ENCODE measurements at places on chromosomes 7 and 10.

GRCh38 chr10:91698258-91698657, 65.4 kb upstream of the PPP1R3C start:
- DNase-seq: no peak

DNA sequence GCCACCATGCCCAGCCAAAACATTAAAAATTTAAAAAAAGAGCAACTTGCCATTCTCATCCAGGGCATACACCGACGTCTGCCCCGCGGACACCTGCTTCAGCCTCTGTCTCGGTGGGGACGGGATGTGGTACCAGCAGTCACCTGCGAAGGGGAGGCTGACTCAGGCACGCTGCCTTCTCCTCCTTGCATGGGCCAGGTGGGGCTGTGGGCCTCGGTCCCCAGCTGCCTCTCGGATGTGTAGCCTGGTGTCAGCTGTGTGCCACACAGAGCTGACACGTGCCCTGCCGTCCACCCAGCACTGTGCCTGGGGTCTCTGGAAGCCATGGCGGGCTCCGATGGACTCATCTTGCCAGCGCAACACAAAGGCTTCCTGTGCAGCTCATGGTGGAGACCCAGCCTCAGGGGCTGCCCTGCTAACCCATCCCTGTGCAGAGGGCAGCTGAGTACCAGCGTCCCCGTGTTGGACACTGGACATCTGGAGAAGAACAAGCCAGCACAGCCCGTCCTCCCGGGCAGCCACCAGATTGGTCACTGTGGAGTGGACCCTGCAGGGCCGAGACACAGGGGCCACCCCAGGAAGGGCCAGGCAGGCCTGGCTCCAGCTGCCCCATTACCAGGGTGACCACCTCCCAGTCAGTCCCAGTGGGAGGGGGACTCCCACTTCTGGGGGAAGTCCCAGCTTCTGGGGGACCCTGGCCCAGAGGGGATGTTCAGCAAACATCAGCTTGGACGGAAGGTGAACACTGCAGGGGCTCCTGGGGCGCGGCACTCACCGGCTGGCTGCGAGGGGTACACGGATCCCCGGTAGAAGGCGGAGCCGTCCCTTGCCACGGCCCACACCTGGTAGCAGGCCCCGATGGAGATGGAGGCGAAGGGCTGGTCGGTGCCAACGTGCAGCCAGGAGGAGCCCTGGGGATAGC, 10.6 kb downstream of the BHLHA15 start:
- DNase-seq: no peak

DNA sequence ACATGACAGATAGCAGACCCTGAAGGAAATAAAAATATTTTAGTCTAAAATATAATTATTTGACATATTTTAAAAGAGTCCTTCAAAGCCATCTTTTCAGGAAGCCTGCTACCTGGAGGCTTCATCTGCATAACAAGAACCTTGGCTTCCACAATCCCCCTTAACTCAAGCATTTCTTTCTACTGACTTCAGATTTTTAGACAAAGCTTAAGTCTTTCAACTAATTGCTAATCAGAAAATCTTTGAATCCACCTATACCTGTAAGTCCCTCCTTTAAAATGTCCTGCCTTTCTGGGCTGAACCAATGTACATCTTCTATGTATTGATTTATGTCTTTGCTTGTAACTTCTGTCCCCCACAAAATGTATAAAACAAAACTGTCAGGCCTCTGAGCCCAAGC, 23.5 kb upstream of the PRF1 start:
- DNase-seq: no peak

DNA sequence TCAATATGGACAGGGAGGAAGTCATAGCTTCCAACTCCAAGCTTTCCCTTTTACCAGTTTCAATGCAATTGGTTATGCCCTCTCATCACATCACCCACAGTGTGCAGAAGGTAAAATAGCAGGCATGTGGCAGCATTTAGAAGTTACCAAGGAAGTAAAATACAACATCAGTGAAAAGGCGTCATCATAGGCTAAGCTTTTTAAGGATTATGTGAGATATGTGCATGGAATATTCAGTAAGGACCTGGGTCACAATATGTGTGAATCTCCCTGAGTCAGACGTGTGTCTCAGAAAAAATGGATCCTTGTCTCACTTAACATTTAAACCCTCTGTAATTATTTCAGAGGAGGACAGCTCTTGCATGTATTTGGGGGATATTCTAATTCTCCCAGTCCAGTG, 522.8 kb upstream of the POM121L12 start:
- no peak for DNase-seq

GRCh38 chr10:47286116-47286505, 13.9 kb upstream of the GDF10 start:
- no peak for DNase-seq

DNA sequence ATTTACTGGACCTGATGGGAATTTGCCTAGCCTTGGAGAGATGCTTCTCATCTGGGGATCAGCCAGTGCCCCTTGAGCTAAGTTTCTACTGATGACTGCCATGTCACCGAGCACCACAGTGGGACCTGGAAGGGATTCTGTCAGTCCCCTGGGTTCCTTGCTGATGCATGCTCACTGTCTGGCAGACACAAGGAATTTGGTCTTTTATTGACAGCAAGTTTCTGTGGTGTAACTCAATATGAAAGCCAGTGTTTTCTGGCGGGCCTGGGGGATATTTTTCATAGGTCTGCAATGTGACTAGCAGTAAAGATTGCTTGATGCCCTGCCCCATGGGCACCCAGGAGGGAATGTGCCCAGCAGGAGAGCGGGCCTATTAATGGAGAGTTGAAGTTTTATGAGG, 30.7 kb downstream of the MAP3K8 start:
- DNase-seq: no peak

DNA sequence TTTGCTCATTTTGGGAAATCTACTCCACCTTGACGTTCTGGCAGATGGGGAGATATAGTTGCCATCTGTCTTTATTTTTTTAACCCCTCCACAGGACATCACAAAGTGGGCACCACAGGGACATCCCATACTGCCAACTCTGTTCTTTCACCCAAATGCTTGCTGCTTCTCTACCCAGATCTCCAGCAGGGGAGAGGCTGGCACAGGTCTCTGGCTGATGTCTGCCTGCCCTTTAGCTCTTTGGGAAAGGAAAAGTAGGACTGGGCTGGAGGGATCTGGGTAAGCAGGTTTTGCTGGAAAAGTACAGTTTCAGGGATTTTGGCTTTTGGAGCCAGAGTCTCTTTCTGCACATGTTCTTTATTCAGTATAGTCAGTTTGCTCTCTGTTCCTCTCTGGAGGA, 156.7 kb downstream of the ANLN start:
- DNase-seq: peak; percentile 47

GRCh38 chr7:87510411-87510875, 35.0 kb upstream of the ABCB4 start:
- DNase-seq: no peak

GRCh38 chr10:63137306-63137705, 4.2 kb downstream of the NRBF2 start:
- DNase-seq: no peak

GRCh38 chr7:50359258-50359994, 54.9 kb downstream of the IKZF1 start:
- DNase-seq: no peak

- peak; percentile 77 for DNase-seq
Observed at GRCh38 chr7:101519324-101520023, 109.6 kb downstream of the MYL10 start.

DNA sequence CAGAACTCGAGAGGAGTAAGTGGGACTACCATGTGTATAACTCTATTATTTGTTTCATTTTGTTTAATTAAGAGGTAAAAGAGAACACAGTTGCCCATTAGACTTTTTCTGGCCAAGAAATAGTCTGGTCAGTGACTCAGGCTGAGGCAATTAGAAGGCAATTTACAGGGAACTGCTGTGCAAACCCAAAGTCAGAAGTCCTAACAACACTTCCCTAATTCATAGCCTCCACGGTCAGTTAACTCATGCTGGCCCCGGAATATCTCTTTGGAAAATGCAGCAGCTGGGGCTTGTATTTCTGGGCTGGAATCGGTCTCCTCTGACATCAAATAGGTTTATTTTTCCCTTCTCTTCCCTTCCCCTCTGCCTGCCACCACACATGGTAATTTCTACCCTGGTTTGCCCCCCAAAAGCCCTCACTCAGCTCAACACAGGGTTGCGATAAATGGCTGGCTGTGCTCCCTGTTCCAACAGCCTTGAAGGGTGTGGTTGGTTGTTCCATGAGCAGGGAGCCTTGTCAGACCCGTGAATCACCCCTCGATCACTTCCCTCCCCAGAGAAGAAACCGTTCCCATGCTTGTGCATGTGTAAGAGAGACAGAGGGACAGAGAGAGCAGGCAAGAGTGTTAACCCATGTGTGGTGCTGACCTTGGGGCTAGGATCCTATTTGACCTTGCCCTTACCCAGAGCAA, 5.3 kb downstream of the SH3PXD2A start:
- no peak for DNase-seq

GRCh38 chr7:157481389-157481788, 144.6 kb downstream of the DNAJB6 start:
- no peak for DNase-seq

GRCh38 chr10:103793920-103794883, 61.2 kb downstream of the SH3PXD2A start:
- DNase-seq: no peak

GRCh38 chr10:98236862-98237261, 31.1 kb downstream of the LOXL4 start:
- DNase-seq: no peak

DNA sequence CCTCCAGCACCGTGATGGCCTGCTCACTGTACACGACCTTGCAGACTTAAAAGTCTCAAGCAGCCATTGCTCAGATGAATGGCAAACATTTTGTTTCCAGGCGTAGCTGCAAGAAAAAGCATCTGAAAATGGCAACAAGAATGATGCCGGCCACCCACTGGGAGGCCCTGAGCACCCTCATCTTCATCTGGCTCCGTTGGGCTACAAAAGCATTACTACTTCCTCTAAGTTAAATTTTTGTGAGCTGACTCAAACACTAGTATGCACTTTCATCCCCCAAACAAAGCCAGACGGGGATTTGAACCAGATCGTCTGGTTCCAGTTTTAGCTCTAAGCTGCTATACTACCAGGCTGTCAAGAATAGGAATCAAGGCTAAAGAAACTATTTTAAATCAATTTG, 116.6 kb upstream of the CDK1 start:
- no peak for DNase-seq

Measured in NCI-H2171 (cell line).